CD4-positive, alpha-beta T cell treated with Interleukin-6 at 100 ng/mL for 8 hours (primary cell): ENCODE measurements at places on chromosomes 6 and 20.

- DNase-seq = no peak
Observed at GRCh38 chr6:70666706-70667105, 977 bp upstream of the SMAP1 start.

DNA sequence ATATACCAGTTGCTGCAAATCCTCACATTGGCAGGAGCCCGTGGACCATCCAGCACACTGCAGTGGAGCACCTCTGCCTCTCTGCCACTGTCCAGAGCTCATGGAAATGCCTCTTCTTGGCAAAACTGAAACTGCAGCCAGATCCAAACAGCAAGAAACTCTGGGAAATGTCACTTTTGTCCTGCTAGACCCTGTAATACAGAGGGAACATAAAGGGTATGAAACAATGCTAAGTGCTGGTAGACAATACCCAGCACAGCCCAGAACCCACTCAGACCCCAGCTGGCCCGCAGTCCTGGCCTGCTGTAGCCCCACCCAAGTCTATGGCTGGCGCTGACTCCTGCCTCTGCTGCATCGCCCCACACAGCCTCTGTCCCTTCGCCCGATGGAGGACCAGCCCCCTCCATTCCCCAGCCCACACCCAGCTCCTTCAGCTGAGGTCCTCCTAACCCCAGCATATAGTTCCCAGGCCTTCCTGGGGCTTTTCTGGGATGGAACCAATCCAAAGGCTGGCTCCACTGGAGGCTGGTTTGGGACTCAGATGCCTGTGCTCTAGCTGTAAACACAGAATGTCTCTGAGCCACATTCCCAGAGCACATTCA lies 242.5 kb downstream of the LRFN2 start:
- DNase-seq = no peak

GRCh38 chr6:135440087-135440792 lies 57.3 kb downstream of the AHI1 start:
- no peak for DNase-seq

DNA sequence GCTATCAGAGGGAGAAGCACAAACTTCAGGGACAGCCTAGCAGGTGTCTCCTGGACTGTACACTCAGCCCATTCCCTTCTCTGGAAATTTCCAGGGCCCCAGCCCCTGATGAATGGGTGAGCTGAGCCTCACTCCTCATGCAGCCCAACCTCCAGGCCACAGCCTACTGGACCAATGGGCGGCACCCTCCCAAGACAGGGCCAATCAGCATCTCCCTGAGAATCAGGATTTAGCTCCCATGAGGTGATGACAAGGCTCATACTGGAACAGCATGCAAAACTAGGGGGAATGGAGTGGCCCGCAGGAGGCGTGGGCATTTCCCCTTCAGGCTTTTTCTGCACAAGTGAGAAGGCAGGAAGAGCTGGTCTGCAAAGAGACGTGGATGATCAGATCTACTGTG lies 29.0 kb downstream of the NFATC2 start:
- DNase-seq = no peak

DNA sequence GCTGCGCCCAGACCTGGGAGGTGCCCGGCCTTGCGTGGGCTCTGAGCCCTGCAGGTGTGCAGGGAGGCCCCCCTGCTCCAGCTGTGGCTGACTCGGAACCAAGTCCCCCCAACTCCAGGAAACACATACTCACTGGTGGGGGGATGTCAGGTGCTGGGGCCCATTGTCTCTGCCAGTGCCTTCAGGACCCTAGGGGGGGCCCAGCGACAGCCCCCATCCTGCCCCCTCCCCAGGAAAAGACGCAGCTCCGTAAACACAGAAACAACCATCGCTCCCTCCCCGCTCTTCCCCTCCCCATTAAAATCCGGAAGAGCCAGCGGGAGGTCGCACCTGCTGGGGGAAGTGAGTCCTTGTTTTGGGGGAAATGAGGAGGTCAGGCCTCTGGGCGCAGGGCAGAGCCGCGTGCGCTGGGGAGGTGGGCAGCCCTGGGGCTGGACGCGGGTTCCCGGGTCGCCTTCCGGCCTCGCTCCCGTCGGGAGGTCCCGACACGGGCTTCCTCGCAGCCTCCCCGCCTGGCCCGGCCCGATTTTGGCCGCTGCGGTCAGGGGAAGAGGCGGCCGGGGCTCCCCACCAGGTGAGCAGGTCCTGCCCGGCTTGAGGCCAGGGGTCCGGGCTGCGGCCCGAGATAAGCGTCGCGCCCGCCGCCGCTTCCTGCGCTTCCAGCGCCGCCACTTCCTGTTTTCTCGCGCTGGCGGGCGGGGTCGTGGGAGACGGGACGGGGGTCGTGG lies 6.2 kb downstream of the C20orf204 start:
- no peak for DNase-seq

- no peak for DNase-seq
Observed at GRCh38 chr6:42337985-42338743, 113.6 kb downstream of the TRERF1 start.

DNA sequence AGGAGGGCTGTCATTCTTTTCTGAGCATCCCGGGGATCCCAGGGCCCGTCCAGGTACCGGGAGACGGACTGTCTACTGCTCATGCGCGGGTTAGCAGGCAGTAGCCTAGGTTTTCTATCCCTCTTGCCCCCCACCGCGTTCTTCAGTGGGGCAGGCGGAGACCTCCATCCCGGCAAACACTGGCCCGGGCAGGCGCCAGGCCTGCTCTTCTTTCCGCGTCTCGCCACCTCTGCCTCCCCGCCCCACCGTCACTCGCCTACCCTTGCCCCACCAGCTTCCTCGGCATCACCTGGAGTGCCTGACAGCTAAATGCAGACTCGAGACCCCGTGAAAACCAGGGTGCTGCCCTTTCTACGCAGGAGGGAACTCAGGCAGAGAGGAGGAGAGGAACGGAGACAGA lies 1937.7 kb upstream of the DEFB115 start:
- no peak for DNase-seq

DNA sequence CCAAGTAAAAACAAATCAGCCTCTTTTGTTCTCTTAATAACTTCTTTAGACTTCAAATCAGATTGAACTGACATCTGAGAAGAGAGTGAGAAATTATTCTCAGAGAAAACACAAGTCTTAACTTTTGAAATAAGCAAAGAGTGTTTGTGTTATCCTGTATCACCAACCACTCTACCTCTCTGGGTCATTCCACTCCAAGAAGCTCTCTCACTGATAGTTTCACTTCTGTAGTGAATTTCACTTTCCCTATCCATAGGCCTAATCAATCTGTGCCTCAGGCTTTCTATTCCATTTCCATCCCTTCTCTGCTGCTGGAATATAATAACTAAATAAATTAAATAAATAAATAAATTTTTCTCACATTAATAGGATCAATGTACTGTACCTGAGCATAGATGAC lies 235.0 kb downstream of the HTR1B start:
- no peak for DNase-seq

GRCh38 chr6:134065706-134066105 lies 13.3 kb upstream of the SLC2A12 start:
- DNase-seq = peak; percentile 12

DNA sequence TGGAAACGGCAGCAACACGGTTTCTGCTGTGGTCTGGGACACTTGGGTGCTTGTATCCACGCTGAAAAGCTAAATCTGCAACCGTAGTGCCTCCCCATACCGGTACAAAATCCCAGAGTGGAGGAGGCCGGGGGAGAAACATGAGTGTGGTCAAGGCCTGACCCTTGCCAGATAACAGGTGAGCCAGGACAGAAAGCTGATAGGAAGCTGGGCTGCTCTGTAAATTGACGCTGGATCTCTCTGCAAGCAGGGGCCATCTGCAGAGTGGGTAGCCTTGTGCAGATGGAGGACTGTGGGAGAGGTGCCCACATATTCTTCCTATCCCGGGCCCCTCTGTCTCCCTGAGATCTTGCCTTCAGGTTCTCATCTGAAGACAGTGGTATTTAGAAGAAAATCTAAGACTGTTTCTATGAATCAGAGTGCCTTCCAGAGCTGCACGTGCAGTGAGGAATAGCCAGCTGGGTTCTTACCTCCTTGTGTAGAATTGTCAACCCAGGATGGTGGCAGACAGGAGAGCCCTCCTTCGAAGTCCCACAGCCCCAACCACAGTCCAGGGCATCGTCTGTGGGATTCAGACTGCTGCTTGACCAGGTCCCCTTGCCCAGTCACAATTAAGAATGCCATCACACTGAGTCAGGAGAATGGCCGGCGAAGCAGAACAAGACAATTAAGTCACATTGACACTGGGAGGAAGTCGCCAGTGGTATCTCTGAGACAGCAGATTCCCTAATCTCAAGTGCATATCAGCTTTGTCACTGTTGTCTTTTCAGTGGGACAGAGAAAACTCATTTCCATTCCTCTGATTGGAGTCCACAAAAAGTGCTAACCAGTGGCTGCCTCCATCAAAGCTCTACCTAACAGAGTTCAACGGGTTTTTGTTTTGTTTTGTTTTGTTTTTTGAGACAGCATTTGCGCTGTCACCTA lies 100.0 kb upstream of the RIPOR2 start:
- DNase-seq = peak; percentile 38

GRCh38 chr6:111291336-111292259 lies 191.4 kb downstream of the REV3L start:
- no peak for DNase-seq

DNA sequence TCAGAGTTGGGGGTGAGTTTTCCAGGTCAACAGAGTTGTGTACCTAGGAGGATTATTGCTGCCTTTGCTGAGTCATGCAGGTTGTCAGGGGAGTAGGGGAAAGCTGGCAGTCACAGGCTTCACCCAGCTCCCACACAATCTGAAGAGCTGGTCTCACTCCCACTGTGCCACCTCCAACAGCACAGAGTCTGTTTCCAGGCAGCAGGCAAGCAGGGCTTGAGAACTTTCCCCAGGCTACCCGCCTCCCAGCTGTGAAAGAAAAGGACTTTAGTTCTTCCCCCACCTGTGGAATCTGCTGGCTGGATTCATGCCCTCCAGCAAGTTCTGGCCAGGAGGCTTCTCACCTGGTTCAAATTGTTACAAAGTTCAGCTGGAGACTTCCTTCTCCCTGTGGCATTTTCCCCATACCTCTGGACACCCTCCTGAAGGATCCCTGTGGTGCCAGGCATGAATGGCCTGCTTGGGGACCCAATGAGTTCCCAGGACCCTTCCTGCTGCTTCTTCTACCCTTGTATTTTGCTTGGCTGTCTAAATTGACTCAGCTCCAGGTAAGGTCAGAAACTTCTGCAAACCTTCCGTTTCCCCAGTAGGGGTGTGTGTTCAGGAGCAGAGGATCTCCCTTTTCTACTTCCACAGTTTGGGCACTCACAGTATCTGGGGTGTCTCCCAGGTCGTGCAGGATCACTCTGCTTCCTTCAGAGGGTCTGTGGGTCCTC lies 378.1 kb upstream of the MAN1A1 start:
- DNase-seq = no peak

- no peak for DNase-seq
Observed at GRCh38 chr20:52129611-52130010, 62.0 kb downstream of the ZFP64 start.
